ENCODE measurements at places on chromosomes 2 and 18.

GRCh38 chr2:219266886-219267285 is 12.3 kb upstream of the DNAJB2 start:
- DNase-seq, result no peak

DNA sequence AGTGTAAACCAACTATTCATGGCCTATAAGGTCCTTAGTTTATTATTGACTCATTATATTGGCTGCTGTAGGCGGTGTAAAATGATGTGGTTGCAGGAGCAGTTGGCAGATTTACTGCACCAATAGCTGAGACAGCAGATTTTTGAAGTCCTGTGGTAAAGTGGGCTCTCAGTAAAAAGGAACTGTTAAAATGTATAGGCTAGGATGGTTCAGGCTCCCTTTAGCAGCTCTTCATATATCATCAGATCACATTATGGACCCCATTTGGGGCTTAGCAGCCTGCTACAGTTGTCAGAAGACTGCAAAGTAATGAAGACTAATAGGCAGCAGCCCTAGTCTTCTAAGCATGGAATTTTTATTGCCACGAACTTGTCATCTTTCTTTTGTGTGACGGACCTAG is 27.8 kb downstream of the MTX2 start:
- no peak for DNase-seq

DNA sequence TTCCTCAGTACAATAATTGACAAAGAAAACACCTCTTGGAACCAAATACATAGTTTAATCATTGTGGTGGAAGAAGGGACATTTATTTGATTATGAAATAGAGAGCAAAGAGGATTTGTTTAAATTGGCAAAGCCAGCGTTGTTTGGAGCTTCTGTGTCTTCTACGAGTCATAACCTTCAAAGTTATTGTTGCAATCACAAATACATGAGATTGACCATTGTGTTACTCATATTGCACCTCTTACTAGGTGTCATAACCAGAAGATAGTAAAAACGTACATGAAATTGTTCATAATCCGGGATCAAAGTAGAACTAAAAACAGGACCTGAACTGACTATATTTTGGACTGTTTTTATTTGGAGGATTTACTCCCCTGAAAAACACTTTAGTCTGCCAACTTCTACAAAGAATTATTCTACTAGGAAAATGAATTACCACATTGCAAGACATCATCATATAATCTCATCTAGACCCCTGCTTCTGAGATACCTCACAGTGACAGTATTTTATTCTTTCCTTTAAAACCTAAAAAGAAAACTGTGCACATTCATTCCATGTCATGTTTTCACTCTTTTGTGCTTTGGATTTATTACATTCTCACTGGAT is 151.7 kb upstream of the KLF7 start:
- DNase-seq, result no peak

DNA sequence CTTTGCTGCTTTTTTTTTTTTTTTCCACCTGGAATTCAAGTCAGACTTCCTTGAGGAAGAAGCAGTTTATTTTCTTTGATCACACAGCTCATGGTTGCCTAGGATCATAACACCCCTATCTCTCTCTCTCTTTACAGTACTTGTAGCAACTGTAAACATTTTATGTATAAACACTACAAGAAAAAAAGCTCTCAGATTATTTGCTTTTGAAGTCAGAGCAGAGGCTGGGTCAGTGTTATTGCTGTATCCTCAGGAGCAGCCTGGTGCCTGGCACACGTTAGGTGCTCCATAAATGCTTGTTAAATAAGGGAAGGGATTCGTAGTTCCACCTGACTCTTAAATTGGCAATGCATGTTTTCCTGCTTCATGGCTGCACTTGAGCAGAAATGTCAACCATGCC is 221.2 kb downstream of the TGIF1 start:
- DNase-seq, result no peak

DNA sequence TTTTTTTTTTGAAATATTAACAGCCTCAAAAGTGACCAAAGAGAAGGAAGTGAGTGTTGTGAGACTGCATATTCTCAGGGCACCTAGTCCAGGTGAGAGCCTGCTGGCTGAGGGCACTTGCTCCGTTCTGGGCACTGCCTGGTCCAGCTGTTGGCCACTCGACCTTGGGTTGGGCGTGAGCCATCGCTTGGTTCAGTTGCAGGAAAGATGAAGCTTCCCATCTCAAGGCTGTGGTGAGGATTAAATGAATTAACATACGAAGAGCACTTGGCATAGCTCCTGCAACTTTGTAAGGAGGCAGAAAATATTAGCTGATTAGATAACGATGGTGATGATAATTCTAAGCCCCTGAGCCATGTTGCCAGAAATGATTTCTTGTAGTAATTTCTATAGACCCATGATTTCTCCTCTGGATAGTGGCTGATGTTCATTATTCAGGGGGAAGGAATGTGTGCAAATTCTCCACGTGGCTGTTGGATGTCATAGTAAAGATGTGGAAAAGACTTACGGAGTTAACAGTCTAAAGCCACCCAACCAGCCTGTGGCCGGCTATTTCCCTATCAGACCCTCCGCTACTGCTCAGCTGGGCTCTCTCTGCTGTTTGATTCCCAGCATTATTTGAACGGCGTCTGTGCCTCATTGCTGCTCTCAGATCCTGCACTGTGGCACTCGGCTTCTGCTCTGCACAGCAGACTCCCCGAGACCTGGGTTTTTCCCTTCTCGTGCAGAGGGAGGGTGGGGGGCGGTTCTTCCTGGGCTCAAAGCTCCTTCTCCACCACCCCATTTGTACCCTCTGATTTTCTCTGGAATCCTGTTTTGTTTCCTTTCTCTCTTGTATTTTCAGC is 221.1 kb downstream of the GALR1 start:
- DNase-seq, result no peak

DNA sequence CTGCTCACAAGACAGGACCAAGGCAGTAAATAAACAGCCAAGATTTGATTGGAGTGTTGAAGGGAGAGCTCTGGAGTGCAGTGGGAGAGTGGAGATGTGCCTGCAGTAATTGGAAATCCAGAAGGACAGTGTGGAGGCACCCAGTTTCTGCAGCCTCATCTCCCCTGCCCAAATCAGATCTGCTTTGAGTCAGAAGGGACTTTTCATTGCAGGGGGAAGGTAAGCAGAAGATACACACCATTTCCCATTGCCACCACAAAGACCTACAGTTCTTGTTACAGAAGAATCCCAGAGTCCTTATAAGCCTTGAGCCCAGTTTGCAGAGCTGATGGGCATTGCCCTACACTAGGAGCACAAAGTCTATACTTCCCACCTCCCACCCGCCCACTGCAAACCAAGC is 27.2 kb upstream of the GCFC2 start:
- DNase-seq, result no peak

DNA sequence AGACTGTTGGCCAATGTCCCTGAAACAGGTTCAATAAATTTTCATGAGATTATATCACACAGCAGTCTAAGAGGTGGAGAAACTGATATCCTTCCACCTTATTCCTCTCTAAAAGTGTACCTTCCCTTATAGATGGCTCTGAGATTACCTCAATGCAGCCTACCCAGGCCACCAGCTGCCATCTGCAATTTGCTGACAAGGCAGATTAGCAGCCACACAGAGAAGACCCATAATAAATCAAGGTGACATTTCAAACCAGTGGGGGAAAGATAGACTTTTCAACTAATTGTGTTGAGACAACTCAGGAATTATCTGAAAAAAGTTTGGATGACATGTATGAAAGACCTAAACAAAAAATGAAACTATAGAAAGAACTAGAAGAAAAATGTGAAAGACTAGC is 43.2 kb downstream of the ZBTB7C start:
- DNase-seq, result no peak

- no peak for DNase-seq
Observed at GRCh38 chr18:79575891-79576685, 103.5 kb upstream of the CTDP1 start.

DNA sequence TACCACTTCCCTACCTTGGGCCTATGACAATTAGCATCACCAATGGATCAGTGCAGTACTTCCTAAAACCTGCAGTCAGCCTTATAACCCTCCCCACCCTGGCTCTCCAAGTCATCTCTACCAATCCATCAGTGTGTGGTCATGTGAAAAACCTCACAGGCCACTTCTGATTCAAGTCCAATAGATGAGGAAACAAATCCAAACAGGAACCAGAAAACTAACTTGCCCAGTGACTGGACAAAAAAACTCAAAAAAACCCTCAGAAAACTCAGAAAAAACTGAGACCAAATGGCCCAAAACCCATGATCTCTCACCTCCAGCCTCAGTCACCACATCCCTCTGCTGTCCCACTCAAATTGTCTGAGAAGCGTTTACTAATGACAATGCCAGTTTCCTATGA is 43.3 kb downstream of the TGFA start:
- no peak for DNase-seq

- DNase-seq, result no peak
Observed at GRCh38 chr18:70931942-70932814, 643.3 kb downstream of the SOCS6 start.

GRCh38 chr2:144320491-144320890 is 199.4 kb downstream of the ZEB2 start:
- DNase-seq, result peak; percentile 24

DNA sequence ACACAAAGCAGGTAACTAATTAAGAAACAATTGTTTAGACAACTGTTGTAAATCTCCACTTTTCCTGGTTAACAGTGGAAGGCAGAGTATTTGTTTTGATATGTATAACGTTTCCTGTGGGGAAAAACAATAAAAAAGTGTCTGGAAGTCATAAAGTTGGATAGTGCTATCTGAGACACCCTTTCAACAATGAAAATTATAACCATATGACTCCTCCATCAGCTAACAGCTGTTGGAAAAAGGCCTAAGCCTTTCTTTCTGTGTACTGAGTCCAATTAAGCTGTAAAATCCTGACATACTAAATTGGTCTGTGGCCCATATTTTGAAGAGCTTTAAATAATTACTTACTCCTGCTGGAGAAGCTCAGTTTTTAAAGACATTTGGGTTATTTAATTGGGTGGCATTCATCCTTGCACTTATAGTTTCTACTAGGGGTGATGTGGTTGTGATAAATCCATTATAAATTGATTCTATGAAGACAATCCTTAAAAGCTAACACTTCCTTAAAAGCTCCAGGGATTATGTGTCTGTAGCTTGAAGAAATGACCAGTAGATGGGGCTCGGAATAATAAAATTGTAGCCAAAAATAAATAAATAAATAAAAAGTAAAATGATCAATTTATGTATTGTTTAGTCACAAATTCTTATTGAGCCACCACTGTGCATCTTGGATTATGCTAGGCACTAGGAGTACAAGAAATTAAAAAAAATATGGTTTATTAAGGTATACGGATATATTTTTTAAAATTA is 698.1 kb upstream of the NXPH2 start:
- DNase-seq, result no peak

Data from activated T-helper 1 cell treated with anti-CD3 and anti-CD28 coated beads, Interleukin-2, amount 50 U/mL, for 16 hours (primary cell).